ENCODE measurements at places on chromosomes 2 and 18. TPM values are rescaled to one million over a fixed set of nuclear protein-coding genes. Genes with fewer than 3 reads are reported as not detected.

Gene GPAT2
- total RNA-seq, result 2.3 TPM

Gene ANKRD30B
- total RNA-seq, result not detected

Gene CAPN14
- not detected for total RNA-seq

Gene AQP12B
- total RNA-seq, result not detected

Gene ACOXL
- total RNA-seq, result not detected

All from cardiac ventricle fibroblast (primary cell).